Islet precursor cell (in vitro differentiated cells): ENCODE measurements at places on chromosomes 5 and 9.
A peak's percentile ranks its signal among the peaks of the same experiment; 100 is the strongest.

GRCh38 chr9:5708414-5708813 lies 79.5 kb downstream of the RIC1 start:
- DNase-seq = no peak

DNA sequence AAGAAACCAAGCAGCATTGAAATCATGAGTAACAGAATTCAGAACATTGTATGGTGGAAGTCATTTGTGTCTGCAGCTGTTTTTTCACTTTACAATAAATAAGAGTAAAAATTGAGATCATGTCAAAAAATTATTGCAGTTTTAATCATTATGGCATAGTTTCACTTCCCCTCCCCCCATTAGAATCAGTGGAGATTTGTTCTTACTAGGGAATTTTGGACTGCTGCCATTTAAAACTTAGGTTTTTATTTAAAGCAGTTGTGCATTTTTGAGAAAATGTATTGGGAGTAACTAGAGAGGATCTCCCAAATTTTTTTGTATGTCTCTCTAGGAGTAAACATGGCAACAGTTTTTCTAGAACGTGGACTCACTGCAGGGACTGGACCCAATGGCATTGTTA lies 20.4 kb downstream of the GTF3C4 start:
- DNase-seq = no peak

DNA sequence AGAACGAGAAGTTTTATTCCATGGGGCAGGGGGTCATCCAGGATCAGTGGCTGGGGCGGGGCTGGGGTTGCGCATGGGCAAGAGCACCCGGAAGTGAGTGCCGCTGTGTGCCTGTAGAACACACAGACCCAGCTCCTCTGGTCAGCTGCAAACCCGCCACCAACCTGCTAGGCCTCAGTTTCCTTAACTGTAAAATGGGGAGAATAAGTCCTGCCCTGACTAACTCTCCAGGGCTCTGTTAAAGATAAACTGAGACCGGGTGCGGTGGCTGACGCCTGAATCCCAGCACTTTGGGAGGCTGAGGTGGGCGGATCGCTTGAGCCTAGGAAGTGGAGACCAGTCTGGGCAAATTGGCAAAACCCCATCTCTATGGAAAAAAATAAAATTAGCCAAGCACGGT lies 152.2 kb downstream of the GABBR2 start:
- no peak for DNase-seq

GRCh38 chr5:32090755-32091128 lies 83.4 kb downstream of the GOLPH3 start:
- peak; percentile 52 for DNase-seq

- DNase-seq = peak; percentile 78
Observed at GRCh38 chr5:123813937-123814624, 302.1 kb downstream of the CSNK1G3 start.

GRCh38 chr5:102986074-102986473 lies 133.9 kb downstream of the GIN1 start:
- DNase-seq = no peak

DNA sequence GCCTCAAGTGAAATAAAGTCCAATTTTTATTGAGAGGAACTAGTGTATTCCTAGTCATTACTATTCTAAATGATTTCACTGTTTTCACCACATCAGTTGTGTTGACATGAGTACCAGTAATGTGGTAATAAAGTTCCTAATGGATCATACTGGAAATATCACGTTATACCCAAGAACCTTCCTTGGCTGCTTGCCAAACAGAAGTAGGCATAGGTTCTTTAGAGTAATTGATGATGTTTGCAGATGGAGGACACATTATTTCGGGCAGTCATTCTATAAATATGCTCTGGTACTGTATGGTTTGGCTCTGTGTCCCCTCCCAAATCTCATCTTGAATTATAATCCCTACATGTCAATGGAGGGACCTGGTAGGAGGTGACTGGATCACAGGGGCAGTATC lies 15.1 kb downstream of the SNCAIP start:
- no peak for DNase-seq

- DNase-seq = peak; percentile 59
Observed at GRCh38 chr5:41246376-41246775, 33.0 kb upstream of the C6 start.

- DNase-seq = no peak
Observed at GRCh38 chr5:92896722-92897121, 684.3 kb downstream of the NR2F1-AS1 start.

GRCh38 chr5:5929291-5930020 lies 448.9 kb downstream of the MED10 start:
- no peak for DNase-seq

GRCh38 chr5:139492700-139493192 lies 10.2 kb upstream of the STING1 start:
- DNase-seq = no peak

GRCh38 chr9:16202914-16203728 lies 650.3 kb downstream of the CCDC171 start:
- DNase-seq = peak; percentile 93

DNA sequence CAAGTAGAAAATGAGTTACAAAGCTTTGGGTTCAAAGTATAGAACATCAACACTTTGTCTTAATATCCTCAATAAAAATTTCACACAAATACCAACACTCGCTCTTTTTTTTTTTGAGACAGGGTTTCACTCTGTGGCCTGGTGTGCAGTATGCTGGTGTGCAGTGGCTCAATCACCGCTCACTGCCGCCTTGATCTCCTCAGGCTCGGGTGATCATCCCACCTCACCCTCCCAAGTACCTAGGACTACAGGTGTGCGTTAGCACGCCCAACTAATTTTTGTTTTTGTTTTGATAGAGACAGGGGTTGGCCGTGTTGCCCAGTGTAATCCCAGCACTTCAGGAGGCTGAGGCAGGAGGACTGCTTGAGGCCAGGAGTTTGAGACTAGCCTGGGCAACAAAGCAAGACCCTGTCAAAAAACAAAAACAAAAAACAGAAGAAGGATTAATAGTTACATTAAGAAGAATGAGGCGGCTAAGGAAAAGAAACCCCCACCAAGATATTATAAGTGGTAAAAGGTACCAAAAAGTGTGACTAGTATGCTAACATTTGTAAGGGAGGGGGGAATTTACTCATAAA lies 20.3 kb downstream of the FNBP1 start:
- DNase-seq = no peak

DNA sequence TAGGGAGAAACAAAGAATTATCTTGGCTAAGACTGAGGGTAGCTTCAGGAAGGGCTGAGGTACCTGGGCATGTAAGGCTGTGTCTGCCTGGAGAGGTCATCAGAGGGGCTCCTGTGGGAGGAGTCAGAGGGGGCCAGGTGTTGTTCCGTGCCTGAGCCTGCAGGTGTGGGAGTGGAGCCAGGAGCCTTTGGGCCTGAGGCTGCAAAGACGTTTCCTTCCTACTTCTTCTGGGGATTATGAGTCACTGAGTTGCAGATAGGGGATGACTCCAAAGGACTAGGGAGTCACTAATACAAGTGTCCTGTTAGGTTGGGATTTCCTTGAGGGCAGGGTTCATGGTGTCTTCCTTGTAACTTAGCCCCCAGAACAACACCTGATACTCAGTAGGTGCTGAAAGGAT lies 391.1 kb downstream of the ARHGEF28 start:
- peak; percentile 90 for DNase-seq

GRCh38 chr5:159850160-159850559 lies 66.1 kb upstream of the ADRA1B start:
- DNase-seq = no peak

DNA sequence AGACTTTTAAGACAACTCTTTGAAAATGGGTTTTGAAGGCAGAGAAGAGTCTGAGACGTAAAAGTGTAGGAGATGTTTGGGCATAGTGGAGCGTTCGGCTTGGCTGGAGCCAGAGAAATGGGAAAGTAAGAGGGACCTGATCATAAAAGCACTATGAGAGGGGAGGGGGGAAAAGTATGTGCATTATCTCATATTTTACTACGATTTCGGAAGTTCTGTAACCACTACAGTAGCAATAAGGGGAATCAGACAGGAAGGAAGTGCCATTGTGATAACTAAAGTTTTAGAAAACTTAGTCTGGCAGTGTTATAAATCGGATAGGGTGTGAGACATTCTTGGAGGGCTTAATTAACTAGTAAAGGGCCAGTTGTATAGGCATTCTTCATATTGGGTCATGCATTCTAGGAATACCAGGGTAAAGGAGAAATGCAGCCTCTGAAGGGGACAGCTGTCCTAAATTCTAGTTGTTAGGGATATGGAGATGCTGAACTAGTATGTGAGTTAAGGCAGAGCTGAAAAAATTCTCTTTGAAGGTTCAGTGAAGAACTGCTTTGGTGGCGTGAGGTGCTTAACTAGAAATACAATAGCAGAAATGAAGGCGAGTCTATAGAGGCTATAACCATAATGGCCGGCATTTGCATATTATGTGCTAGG lies 83.8 kb upstream of the FREM1 start:
- no peak for DNase-seq

- DNase-seq = no peak
Observed at GRCh38 chr9:122036988-122037387, 56.1 kb downstream of the TTLL11 start.

DNA sequence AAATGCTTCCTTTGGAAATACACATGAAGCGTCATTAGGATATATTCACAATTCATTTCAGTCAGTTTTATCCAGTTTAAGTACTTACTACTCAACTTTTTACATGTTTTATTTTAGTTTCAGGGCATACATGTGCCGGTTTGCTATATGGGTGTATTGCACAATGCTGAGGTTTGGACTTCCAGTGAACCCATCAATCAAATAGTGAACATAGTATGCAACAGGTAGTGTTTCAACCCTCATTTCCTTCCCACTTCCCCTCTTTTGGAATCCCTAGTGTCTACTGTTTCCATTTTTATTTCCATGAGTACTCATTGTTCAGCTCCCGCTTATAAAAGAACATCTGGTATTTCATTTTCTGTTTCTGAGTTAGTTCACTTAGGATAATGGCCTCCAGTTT lies 74.7 kb downstream of the TMEM161B start:
- DNase-seq = no peak

- DNase-seq = no peak
Observed at GRCh38 chr9:126938327-126938726, 23.7 kb downstream of the RALGPS1 start.

DNA sequence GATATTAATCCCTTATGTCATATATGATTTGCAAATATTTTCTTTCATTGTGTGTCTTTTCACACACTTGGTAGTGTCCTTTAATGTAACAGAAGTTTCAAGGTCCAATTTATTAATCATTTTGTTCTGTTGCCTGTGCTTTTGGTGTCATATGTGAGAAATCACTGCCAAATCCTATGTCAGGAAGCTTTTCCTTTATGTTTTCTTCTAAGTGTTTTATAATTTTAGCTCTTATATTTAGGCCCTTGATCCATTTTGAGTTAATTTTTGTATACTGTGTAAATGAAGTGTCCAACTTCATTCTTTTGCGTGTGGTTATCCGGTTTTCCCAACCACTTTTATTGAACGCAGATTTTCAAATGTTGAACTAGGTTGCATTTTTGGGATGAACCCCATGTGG lies 6.1 kb upstream of the ZNF510 start:
- DNase-seq = no peak

DNA sequence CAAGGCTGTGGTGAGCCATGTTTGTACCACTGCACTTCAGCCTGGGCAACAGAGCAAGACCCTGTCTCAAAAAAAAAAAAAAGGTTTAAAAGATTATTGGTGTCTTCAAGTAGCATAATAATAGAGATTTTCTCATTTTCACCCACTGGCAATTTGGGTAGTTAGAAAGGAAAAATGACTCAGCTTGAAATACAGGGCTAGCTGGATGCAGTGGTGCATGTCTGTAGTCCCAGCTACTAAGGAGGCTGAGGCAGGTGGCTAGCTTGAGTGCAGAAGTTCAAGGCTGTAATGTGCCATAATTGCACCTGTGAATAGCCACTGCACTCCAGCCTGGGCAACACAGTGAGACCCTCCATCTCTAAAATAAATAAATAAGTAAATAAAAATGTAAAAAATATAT lies 111.1 kb downstream of the ARRDC3 start:
- DNase-seq = no peak

- DNase-seq = no peak
Observed at GRCh38 chr5:90170261-90170660, 239.3 kb downstream of the CETN3 start.

DNA sequence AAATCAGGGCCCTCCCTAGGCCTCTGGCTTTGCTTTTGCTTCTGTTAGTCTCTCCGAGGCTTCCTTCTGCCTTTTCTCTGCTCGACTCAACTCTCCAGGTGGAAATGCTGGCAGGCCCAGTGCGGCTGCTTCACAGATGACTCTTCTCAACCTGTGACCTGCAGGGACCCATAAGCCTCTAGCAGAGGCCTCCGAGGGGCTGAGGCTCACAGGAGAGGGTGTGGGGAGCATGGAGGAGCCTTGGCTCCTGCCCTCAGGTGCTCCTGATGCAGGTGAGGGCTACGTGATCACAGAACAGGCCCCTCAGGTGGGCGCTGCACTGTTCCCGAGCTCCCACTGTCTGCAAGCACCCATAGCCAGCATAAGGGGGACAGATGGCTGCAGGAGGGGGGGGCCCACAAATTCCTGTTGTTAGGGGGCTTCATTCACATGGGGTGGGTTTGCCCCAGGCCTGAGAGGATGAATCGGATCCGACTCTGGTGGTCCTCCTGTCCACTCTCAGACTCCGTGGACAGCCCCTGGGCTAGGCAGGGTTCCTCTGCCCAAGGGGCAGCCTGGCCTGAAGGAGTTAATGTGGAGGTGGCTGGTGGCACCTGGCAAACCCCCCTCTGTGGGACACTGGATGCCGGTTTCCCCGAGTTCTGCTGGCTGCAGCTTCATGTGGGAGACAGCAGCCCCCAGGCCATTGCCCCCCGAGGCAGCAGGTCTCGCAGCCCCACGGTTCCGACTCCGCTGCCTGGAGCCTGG lies 10.9 kb upstream of the FCN2 start:
- DNase-seq = peak; percentile 49

DNA sequence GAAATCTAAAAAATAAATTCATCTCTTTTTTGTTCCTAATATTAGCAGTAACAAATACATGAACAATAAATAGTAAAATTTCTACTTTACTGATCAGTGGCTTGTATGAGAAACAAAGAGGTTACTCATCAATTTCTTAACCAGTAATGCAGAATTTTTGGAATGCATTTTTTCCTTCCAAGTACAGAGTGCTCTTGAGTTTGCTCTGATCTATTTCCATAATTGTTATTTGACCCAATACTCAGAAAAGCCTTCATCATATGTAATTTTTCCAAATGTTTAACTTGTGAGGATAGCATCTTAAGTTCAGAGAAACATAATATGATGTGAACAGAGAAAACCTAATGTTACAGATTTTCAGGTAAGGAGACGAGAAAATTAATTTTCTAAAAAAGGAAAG lies 47.3 kb downstream of the FBN2 start:
- no peak for DNase-seq

- DNase-seq = no peak
Observed at GRCh38 chr9:92525306-92525705, 10.5 kb downstream of the ECM2 start.

DNA sequence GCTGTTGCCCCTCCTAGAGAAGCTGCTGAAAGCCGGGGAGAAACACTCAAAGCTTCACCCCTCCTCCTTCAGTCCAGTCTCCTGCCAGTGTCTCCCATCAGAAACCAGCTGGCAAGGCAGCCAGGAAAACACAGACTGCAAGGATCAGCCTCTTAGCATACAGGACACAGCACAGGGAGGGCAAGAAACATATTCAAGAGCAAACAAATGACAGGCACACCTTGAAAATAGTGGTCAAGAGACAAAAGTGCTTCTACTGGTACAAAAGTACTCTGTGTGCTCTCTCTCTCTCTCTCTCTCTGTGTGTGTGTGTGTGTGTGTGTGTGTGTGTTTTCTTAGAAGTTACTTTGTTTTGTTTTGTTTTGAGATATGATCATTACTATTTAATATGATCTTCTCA lies 227.2 kb downstream of the RAB3C start:
- DNase-seq = no peak

GRCh38 chr5:123105864-123106263 lies 16.8 kb downstream of the PRDM6 start:
- DNase-seq = peak; percentile 86
